Stimulated activated CD8-positive, alpha-beta memory T cell treated with anti-CD3 and anti-CD28 coated beads, Interleukin-4, amount 100 ng/mL, for 1 hour (primary cell): ENCODE measurements at places on chromosomes 6 and 20.

DNA sequence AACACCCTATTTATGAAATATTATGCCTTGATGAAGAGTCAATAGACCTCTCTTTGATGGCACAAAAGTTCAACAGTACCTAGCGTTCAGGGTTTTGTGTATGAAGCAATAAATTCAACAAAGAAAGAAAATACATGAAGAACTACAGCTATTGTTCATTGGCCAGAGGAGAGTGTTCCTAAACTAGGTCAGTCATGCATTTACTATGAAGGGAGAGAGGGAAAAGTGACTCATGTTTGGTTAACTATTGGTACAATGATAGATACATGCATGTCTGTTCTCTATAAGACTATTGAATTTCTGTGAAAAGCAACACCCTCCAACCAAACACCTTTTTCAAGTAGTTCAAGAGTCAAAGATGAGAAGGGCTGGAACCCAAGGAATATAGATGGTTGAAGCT lies 50.7 kb downstream of the CLIC5 start:
- no peak for DNase-seq

- no peak for DNase-seq
These were observed 215.3 kb downstream of the EYA4 start for GRCh38 chr6:133456439-133456838.

GRCh38 chr20:52269321-52269720 lies 77.7 kb upstream of the ZFP64 start:
- DNase-seq, result no peak

DNA sequence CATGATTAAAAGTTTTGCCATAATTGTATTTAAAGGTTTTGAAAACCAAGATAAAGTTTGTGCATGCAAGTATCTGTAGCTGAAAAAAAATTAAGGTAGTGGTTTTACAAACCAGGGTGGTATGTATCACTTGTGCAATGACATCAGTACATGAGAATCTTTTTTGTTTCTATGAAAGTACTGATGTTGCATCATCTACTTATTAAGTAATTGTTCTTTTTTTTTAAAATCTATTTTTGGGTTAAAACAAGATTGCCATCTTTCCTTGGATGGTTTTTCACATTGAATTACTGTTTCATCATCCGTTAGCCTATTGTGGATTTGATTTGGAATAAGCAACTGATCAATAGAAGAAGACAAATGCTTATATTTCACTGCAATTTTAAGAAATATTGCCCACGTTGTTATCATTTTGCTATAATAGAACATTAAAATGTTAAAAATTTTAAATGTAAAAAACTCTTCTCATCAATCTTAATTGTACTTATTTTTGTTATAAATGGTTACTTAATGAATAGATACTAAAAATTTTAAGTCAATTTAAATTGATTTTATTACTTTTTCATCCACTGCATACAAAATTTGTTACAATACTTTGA lies 39.8 kb upstream of the TAGAP start:
- DNase-seq, result no peak

GRCh38 chr6:105105094-105105493 lies 74.7 kb downstream of the POPDC3 start:
- no peak for DNase-seq

DNA sequence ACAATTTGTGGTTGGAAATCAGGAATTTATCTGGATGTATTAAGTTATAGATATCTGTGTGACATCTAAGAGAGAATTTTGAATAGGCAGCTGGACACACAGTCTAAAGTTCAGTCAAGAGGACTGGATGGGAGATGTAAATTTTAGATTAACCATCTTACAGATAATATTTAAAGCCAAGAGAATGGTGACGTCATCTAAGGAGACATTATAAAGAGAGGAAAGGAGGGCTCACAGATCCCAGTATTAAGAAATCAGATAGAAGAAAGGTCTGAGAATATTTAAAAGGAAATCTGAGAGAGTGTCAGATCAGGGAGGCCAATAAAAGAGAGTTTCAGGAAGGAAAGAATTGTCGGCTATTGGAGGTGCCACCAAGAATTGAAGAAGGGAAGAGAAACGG lies 9.4 kb downstream of the COL19A1 start:
- DNase-seq, result no peak

DNA sequence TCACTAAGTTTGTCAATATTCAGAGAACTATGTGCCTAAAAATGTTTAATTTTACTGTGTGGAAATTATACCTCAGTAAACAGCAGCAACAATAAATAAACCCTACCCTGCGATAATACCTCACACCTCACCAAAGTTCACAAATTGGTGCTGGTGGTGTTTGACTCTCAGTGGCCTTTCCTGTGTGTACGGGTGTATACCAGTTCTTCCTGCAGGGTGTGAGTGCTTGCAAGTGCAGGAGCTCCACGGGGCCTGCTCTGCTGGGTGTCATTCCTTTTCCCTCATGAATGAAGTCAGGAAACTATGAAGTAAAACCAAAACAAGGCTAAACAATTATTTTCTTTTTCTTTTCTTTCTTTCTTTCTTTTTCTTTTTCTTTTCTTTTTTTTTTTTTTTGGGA lies 4.1 kb upstream of the ENPP5 start:
- DNase-seq, result no peak

- DNase-seq, result no peak
These were observed 90.7 kb downstream of the CDH22 start for GRCh38 chr20:46217583-46217982.

DNA sequence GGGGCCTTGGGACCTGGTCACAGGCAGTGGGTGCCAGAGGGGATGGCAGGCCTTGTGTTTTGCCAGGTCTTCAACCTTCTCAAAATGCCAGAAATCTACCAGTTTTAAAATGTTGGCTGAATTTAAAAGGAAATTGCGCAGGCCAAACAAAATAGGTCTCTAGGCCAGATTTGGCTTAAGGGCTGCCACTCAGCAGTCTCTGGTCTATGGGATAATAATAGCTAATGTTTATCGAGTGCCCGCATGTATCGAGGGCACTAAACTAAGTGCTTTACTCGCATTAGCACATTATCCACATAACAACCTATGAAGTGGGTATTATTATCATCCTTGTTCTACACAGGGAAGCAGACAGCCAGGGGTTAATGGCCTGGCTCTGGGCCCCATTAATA lies 11.0 kb downstream of the E2F3 start:
- no peak for DNase-seq

- no peak for DNase-seq
These were observed 73.0 kb upstream of the ENPP5 start for GRCh38 chr6:46243754-46244153.

DNA sequence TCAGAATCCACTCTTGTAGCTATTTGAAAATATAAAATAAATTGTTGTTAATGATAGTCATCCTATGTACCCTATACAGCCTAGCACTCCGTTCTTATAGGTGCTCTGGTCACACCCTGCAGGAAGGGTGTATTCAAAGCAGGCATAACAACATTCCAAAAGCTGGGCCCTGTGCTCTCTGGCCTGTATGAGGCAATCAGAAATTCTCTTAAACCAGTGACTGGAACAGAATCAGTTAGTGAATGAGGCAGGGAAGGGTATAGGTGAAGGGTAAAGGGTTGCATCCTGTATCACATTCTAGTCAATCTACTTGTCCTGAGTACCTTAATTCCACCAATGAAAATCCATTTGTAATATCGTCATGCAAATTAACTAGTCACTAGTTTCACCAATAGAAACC lies 154.5 kb upstream of the ZNF217 start:
- DNase-seq, result no peak

DNA sequence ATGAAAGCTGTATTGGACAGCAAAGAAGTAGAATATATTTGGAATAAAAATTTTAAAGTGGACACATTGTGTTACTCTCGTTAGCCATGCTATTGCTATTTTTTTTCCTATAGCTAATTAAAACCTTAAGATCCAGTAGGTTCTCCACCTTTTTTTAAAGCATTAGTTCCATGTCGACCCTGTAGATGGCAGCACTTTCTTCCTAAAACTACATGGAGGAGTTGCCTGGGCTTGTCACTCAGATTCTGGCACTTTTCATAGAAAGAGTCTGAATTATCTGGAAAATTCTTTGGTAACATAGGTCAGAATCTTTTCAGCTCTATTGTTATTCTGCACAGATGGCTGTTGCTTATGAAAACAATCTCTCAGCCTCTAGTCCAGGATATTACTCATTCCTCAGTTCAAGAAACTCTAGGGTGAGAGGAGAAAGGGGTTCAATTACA lies 42.0 kb upstream of the ESR1 start:
- peak; percentile 5 for DNase-seq

- no peak for DNase-seq
These were observed 42.4 kb downstream of the HAO1 start for GRCh38 chr20:7897781-7898364.

DNA sequence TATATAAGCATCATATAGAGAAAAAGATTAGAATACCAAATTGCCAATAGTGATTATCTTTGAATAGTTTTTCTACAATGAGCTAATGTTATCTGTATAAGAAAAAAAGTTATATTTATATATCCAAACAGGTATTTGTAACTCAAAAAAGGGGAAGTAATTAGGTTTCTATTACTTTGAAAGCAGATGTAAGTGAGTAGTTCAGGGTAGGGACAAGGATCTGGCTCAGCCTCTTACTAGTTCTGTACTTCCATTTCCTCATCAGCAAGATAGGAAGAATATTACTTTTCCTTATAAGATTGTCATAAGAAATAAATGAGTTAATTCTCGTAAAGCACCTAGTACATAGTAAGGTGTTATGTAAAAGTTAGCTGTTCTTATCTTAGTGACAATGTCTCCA lies 32.2 kb downstream of the AHI1 start:
- DNase-seq, result no peak

DNA sequence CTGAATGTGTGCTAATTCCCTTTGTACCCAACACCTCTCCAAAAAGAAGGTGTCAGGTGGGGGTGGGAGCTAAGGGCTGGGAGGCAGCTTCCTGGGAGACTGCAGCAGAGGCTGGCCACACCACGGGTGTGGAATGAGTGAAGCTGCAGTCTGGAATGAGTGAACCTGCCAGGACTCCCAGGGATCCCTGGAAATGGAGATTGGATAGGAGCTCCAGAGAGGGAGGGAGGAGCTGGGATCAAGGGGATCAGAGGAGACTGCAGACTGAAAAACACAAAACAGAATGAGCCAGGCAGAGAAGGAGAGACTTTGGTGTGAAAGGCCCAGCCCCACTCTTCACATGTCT lies 387.0 kb upstream of the SULF2 start:
- no peak for DNase-seq

GRCh38 chr6:37399131-37399530 lies 33.9 kb upstream of the CMTR1 start:
- DNase-seq, result no peak

- no peak for DNase-seq
These were observed 34.1 kb upstream of the ESR1 start for GRCh38 chr6:151773382-151773781.

DNA sequence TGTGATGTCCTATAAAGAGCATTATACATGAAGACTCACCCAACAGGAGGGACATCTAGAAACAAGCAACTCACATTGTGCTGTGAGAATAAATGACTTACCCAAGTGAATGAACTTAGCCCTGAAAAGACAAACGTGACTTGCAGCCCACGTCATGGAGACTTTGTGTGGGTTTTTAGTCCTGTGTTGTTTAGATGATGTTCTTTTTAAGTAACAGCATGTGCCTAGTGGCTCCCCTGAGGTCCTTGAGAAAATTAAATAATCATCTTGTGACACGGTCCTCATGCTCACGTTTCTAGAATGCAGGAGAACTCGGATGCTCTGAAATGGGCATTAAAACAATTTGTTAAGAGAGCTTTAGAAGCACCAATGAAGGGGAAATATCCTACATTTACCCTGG lies 165.1 kb downstream of the SASH1 start:
- DNase-seq, result no peak

GRCh38 chr6:37923514-37923913 lies 104.0 kb downstream of the ZFAND3 start:
- no peak for DNase-seq

DNA sequence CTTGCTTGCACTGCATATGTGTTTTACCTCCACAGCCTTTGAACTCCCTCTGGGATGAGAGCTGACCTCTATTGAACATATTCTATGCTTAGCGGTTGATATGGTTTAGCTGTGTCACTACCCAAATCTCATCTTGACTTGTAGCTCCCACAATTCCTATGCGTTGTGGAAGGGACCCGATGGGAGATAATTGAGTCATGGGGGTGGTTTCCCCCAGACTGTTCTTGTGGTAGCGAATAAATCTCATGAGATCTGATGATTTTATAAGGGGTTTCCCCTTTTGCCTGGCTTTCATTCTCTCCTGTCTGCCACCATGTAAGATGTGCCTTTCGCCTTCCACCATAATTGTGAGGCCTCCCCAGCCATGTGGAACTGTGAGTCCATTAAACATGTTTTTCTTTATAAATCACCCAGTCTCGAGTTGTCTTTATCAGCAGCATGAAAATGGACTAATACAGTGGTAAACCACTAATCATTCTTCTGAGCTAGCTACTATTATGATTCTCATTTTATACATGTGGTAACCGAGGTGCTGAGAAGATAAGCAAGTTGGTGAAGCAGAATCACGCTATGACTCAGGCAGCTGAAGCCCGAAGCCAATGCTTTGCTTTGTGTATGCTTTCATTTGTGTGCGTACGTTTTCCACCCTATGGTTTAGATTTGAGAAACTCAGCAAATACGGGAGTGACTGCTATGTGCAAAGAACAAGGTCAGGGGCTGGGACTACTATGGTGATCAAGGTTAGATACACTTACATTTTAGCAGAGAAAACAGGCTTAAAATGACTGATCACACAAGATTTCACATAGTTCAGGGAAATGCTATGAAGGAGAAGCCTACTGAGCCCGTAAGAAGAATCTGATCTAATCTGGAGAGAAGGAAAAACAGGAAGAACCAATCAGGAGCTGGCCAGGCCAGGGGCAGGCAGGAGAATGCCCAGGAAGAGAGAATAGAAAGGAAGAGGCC lies 363.5 kb downstream of the ESR1 start:
- no peak for DNase-seq

DNA sequence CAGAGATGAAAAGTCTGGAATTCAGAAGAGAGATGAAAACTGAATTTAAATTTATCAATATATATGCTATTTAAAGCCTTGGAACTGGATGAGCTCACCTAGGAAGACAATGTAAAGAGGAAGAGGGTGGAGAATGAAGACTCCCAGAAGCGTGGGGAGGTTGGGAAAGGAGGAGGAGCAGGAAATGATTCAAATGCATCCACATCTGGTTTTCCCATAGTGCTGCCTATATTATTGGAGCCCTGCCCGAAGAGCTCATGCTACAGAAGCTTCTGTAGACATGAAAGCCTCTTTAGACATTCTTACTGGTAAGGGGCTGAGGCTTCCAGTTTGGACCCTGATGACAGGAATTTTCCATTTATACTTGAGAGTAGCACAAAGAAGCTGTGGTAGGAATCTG lies 19.2 kb downstream of the PDE7B start:
- no peak for DNase-seq

GRCh38 chr6:157631412-157631811 lies 191.6 kb upstream of the SNX9 start:
- no peak for DNase-seq

DNA sequence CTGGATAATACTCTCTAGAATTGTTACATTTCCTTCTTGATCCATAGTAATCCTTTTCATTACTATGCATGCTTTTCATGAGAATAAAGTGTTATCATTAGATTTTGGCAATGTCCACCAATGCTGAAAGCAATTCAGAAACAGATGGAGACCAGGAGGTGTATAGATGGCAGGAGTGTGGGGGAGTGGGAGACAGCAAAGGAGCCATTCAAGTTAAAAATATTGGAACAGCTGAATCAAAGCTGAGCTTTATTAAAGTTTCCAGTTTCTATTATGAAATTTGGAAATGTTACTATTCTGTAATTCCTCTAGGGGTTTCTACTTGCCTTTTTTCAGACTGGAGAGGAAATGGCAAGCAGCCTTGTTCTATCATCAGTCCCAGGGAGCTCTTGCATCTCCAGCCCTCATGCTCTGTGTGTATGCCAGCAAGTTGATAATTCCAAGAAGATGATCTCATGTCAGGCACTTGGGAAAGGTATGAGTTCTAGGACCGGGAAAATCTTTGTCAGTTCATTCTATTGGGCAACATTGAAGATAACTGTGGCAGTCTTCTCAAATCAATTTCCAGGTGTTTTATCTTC lies 228.0 kb downstream of the CD109 start:
- DNase-seq, result no peak
